ENCODE measurements at places on chromosomes 6 and 20. TPM values are rescaled to one million over a fixed set of nuclear protein-coding genes. Genes with fewer than 3 reads are reported as not detected.

LY6G6D gene
- not detected for total RNA-seq

PTPRA gene
- total RNA-seq: 22.3 TPM

ZNF334 gene
- total RNA-seq: 11.2 TPM

ID4 gene
- total RNA-seq: 53.7 TPM

GRCh38 chr6:158698931-158699330, 49.1 kb downstream of the SYTL3 start:
- H3K27ac ChIP-seq: no peak overlapping the region
- no peak overlapping the region for H3K4me3 ChIP-seq
- no peak for DNase-seq
- H3K36me3 ChIP-seq: no peaks in the 10 kb centered on the region

DNA sequence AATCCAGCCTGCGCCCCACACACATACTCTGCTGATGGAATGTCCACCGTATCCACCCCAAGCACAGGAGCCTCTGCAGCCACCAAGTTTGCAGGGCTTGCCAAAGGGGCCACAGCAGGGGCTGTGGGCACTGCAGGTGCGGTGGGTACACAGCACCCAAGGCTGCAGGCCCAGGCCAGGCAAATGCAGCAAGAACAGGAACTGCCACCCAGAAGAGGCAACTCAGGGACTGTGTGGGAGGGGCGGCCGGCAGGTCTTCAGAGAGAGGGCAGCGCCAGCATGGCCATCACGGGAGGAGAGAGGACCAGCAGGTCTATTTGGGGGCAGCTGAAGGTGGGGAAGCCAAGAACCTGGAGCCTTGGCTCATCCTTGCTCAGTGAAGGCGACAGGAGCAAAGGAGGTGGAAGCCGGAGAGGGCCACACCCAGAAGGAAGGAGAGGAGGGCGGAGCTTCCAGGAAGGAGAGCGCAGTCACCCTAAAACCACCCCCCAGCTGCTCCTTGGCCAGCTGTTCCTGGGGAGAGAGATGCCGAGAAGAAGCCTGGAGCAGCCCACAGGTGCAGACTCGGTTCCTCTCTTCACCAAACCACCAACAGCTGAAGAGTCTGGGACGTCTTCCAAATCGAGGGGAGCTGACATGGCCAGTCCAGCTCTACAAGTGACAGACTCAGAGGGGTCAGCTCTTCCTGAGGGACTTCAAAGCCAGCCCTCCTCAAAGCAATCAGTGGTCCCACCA, 265.1 kb upstream of the CDYL start:
- no peaks in the 10 kb centered on the region for H3K36me3 ChIP-seq
- no peaks in the 10 kb centered on the region for H3K4me1 ChIP-seq
- H3K27me3 ChIP-seq: no peaks in the 10 kb centered on the region
- no peak overlapping the region for H3K27ac ChIP-seq
- no peak for DNase-seq
- H3K4me3 ChIP-seq: no peak overlapping the region

DNA sequence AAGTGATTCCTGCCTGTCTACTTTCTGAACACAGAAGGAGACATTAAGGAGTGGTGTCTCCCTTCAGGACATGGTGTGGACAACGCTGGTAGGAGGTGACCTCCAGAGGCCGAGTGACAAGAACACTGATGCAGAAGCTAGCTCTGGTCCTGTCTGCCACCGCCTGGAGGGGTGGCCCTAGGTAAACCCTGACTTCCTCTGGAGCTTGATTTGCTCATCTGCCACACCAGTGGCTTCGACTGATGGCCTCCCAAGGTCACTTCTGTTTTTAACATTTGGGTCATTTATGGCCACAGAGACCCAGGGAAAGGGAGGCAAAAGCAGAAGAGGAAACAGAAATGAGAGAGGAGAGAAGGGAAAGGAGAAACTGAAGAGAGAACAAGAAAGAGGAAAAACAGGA, 49.4 kb upstream of the SLC22A23 start:
- no peak for DNase-seq
- no peaks in the 10 kb centered on the region for H3K4me1 ChIP-seq
- H3K36me3 ChIP-seq: no peaks in the 10 kb centered on the region

GRCh38 chr6:89866024-89866678, 28.1 kb upstream of the GJA10 start:
- no peak overlapping the region for H3K27ac ChIP-seq
- no peak overlapping the region for H3K4me3 ChIP-seq
- H3K36me3 ChIP-seq: no peaks in the 10 kb centered on the region
- DNase-seq: no peak
- H3K27me3 ChIP-seq: no peaks in the 10 kb centered on the region
